ENCODE measurements at places on chromosomes 16 and 17.

- DNase-seq, result no peak
These were observed 161.9 kb downstream of the WSCD1 start for GRCh38 chr17:6231886-6232731.

DNA sequence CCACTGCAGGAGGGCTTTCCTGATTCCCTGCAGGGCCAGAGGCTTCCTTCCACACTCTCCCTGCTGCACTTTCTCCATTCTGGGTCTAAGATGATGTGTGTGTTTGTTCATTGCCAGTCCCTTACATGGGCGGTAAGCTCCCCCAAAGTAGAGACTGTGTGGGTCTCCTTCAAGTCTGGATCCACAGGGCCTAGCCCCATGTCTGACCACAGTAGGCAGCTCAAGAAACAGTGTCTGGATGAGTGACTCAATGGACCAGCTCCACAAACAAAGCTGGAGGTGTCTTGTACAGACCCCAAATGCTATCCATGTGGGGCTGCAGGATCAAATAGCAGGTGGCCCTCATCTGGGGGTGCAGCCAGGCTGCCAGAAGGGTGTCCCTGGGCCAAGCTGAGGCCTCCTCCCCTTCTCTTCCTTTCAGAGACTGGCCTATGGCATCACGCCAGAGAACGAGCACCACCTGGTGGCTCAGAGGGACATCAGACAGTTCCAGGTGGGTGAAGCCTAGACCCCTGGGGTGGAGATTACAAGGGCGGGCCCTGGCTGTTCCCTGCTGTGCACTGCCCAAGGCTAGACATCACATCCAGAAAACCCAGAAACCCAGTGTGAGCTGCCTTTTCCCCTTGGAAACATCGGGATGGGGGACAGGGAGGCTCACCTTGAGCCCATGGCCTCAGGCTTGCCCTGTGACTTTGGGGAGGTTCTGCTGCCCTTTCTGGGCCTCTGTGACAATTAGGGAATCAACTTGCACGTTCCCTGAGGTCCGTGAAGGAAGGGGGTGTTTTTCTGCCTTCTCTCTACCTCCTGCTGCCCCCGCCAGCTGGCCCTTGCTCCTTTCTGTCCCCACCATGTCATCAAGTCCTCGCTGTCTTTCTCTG lies 45.9 kb downstream of the SLC6A2 start:
- DNase-seq, result no peak

DNA sequence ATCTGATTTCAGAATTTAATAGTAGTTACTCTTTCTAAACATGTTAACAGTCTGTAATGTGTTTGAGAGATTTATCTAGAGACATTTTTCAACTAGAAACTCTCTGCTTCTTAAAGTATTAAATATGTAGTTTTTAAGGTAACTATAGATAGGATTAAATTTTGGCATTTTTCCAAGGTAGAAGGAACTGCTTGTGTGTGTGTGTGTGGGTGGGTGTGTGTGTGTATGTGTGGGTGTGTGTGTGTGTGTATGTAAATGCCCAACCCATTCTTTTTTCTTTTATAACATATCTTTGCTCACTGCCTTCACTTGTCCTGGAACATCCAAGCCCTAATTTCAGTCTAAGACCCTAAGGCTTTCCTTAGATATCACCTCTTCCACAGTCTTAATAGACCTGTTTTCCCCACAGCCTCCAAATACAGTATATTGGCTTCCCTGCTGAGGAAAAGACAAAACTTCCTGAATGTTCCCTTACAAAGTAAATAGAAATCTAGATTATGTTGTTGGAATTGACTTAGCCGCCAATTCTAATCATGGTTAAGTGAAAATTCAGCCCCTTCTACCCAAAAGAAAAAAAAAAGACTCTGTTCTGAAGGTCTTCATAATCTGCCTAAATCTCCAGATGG lies 33.5 kb downstream of the NUP93 start:
- DNase-seq, result no peak

DNA sequence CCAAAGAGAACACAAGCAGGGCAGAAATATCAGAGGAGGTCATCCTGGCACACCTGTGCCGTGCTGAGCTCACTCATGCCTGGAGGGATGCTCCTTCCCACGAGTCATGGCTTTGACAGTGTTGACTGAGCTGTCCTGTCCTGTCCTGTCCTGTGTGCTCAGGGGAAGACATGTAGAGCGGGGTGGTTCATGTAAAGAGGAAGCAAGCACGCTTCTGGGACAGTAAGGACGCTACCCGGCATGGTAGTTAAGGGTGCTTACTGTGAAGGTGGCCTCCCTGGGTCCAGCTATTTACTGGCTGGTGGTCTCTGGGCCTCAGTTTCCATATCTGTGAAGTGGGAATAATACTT lies 398 bp downstream of the LGALS9 start:
- no peak for DNase-seq

GRCh38 chr16:88957887-88958577 lies 19.0 kb downstream of the CBFA2T3 start:
- DNase-seq, result no peak

GRCh38 chr17:71315568-71315967 lies 805.3 kb upstream of the SOX9 start:
- DNase-seq, result no peak

GRCh38 chr17:39740357-39741111 lies 2.8 kb downstream of the GRB7 start:
- DNase-seq, result no peak

DNA sequence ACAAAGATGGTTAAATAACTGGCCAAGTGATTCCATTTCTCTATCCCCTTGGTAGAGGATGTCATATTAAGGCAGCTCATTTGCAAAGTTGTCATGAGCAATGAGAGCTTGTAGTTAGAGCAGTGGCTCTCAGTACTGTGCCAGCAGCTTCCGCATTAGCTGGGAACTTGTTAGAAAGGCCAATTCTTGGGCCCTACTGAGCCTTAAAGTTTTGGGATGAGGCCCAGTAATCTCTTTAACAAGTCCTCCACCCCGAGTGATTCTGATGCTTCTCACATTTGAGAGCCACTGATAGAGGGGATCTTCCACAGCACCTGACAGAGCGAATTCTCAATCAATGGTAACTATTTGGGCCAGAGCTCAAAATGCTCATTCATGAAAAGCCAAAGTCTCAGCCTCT lies 20.2 kb upstream of the CCL1 start:
- no peak for DNase-seq

DNA sequence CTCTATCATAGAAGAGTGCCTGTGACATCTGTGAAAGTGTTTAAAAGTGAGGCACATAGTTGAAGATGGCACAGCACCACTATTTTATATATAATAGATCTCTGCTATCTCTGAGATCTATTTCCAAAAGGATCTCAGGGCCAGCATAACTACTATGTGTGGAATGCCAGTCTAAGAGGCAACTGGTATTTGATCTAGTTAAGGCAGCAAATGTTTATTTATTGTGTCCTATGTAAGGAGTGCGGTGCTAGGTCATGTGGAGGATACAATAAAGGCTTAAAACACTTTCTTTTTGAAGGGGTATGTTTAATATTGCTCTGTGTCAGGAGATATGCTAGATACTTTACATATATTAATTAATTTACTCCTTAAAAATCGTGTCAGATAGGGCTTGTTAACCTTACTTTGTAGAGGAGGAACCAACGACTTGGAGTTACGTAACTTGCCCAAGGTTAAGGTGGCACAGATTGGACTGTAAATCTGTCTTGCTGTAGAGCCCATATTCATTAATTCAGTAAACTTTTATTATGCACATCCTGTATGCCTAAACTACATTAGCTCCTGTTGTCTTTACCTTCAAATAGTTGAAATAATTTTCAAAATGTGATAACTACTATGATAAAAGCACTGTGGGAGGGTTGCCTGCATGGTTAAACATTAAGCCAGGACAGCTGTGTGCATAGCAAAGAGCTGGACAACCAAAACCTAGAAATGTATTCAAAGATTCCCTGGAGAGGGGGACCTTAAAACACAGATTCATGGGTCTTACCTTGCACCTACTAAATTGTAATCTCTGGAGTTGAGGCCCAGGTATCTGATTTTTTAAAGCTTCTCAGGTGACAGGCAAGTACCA lies 83.3 kb downstream of the NLK start:
- DNase-seq, result no peak

DNA sequence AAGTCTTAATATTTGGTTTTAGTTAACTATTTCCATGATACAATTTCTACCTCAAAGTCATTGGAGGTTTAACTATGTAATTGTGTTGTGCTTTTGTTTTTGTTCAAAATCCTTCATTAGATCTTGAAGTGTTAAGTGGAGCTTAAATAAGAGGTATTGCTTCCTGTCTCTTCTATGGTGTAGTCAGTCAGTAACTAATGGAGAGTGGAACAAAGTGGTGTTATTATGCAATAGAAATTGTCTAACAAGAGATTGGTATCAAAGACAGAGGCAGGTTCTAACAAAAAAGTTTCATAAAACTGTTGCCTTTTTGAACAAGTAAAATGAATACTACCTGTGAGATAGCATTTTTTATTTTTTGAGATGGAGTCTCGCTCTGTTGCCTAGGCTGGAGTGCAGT lies 45.2 kb downstream of the GRB7 start:
- DNase-seq, result no peak

- no peak for DNase-seq
These were observed 12.4 kb upstream of the BAHCC1 start for GRCh38 chr17:81382851-81383250.

- DNase-seq, result no peak
These were observed 298.6 kb downstream of the SEC14L1 start for GRCh38 chr17:77439189-77440018.

GRCh38 chr17:62859146-62859545 lies 51.0 kb upstream of the MARCHF10 start:
- no peak for DNase-seq

DNA sequence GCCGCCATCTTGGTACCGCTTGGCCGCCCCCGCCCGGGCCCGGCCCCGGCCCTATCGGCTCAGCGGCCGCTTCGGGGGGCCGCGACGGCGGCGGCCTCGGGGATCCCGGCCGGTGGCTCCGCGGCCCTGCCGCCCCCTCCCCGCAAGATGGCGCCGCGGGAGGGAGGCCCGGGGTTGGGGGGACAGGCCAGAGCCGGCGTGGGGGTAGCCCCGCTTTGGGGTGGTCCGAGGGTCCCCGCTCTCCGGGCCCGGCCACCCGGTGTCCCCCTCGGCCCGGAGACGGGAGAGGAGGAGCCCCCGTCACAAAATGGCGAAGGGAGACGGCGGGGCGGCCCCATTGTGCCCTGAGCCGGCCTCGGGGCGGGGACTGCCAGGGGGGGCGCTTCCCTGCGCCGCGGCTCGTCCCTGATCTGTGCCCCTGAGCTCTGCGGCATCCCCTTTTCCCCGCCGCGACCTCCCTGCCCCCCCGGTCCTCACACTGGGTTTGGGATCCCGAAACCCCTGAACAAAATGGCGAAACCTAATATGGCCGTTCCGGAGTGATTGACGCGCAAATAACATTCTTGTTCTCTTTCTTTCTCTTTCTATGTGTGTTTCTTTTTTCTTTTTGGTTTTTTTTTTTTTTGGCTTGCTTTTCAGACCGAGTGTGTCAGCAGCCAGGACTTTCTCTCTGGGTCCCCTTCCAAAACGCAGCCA lies 986 bp downstream of the HAPSTR1 start:
- DNase-seq, result no peak

GRCh38 chr17:2151358-2152033 lies 96.6 kb downstream of the HIC1 start:
- no peak for DNase-seq

DNA sequence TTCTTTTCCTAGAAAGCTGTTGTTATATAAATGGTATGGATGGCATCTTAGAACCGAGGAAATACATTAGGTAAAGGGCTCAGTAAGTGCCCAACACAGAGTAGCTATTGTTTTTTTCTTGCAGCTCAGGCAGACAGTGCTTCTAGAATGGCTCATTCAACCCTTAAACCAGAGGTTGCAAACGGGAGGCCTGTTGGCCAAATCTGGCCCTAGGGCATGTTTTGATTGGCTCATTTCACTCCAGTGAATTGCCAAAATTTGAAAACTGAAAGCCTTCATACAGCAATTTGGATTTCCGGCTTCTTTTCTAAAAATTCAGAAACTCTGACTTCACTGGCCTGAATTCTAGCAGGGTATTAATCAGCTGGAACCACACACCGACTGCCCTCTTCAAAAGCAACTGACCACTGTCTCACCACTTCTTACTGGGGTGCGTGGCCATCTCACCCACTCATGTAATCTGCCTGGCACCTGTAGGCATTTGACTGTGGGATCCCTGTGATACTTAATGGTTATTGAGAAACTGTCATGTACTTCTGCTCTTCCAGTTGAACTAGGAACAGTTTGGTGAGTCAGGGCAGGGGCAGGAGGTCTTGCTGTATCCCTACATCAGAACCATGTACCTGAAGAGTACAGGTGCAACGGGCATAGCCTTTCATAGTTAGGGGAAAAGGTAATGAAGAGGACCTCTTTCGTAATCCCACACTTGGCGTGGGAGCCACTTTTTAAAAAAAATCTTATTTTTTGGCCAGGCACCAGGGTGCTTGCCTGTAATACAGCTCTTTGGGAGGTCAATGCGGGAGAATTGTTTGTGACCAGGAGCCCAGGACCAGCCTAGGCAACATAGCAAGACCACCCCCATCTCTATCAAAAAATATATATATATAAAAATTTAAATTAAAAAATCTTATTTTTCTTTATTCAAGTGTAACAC lies 53.6 kb upstream of the SCNN1B start:
- DNase-seq, result no peak

DNA sequence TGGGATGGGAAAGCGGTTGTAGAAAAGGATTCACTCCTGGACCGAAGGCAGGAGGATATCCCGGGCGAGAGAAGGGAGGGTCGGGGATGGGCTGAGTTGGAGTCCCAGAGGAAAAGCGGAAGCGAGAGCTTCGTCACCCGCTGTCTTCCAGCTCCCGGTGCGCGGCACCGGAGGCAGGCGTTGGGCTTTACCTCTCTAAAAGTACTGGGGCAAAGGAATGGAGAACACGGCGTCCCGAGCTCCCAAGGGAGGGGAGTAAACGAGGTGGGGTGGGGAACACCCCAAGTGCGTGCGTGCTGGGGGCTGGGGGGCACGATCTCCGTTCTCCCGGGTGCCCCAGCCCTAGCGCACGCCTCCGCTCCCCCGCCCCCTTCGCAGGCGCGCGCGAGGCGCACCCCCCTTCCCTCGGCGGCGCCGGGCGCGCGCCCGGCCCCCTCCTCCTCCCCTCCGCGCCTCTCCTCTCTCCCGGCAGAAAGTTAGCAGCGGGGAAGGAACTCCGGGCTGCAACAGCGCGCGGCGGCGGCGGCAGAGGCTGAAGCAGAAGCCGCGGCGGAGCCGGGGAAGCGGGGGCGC lies at the start of gene HS3ST4:
TSS of gene HS3ST4 (plus strand) at position 441 of the 573 bp plus-strand sequence.
- no peak for DNase-seq

DNA sequence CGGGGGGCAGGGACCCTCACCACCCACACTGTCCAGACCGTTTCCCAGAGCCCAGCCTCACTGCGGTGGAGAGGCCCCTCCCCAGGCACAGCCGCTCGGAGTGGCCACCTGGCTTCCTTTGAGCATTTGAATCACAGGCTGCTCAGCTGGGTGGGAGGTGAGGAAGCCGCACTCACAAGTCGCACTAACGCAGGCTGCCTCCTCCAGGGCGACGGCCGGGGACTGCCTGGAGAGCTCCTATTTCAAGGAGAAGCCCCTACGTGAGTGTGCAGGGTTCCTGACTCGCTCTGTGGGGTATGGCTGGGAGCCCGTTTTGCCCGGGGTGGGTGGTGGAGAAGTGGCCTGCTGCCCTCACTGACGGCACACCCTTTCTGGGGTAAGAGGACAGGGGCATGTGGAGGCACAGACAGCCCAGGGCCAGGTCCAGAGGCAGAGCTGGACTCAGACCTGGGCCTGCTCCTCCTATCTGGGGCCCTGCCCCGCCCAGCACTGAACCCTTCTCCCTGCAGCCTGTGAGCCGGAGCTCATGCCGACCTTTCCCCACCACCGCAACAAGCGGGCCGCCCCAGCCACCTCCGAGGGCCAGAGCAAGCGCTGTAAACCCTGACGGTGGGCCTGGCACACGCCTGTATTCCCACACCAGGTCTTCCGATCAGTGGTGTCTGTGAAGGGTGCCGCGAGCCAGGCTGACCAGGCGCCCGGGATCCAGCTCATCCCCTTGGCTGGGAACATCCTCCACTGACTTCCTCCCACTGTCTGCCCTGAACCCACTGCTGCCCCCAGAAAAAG lies 6.2 kb downstream of the SPATA2L start:
- no peak for DNase-seq

Measured in brain pericyte (primary cell).